ENCODE measurements at places on chromosomes 1 and 21. TPM values are rescaled to one million over a fixed set of nuclear protein-coding genes. Genes with fewer than 3 reads are reported as not detected.

DNA sequence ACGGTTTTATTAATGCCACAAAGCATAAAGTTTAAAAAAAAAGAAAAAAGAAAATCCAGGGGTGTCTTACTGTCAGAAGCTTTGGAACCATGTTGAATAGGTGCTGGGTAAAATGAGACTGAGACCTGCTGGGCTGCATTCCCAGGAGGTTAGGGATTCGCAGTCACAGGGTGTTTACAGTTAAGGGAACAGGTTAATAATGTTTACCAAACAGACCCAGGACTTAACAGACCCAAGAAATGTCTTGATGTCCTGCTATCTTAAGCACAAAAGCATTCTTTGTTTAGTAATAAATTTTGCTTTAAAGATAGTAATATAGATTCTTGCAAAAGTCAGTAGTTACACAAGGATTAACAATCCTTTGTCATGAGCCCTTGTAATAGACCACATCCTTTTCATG is 54.7 kb downstream of the OLFML3 start:
- no peaks in the 10 kb centered on the region for H3K4me1 ChIP-seq
- DNase-seq = no peak
- no peaks in the 10 kb centered on the region for H3K27me3 ChIP-seq
- no peak overlapping the region for H3K4me3 ChIP-seq
- no peaks in the 10 kb centered on the region for H3K36me3 ChIP-seq
- H3K27ac ChIP-seq = no peak overlapping the region

GRCh38 chr1:212315907-212316306 is 30.7 kb downstream of the PPP2R5A start:
- no peak overlapping the region for H3K4me3 ChIP-seq
- H3K27me3 ChIP-seq = no peaks in the 10 kb centered on the region
- no peaks in the 10 kb centered on the region for H3K36me3 ChIP-seq
- no peak for DNase-seq
- H3K4me1 ChIP-seq = peaks cover 2% of the 10 kb centered on the region
- H3K27ac ChIP-seq = no peak overlapping the region

GRCh38 chr21:41289431-41289830 is 27.2 kb upstream of the FAM3B start:
- H3K4me3 ChIP-seq = no peak overlapping the region
- no peaks in the 10 kb centered on the region for H3K36me3 ChIP-seq
- H3K27me3 ChIP-seq = no peaks in the 10 kb centered on the region
- no peak for DNase-seq
- no peak overlapping the region for H3K27ac ChIP-seq

The GFI1 gene
- total RNA-seq = 3.8 TPM

Data from kidney (tissue), 22 donors.